ENCODE measurements at places on chromosomes 2 and 18. TPM values are rescaled to one million over a fixed set of nuclear protein-coding genes. Genes with fewer than 3 reads are reported as not detected.

Gene IL1F10
- total RNA-seq, result not detected

Gene ABCB11
- 0.07 TPM for total RNA-seq

Gene ACADL
- total RNA-seq, result not detected

Gene MZT2A
- 114 TPM for total RNA-seq

DNA sequence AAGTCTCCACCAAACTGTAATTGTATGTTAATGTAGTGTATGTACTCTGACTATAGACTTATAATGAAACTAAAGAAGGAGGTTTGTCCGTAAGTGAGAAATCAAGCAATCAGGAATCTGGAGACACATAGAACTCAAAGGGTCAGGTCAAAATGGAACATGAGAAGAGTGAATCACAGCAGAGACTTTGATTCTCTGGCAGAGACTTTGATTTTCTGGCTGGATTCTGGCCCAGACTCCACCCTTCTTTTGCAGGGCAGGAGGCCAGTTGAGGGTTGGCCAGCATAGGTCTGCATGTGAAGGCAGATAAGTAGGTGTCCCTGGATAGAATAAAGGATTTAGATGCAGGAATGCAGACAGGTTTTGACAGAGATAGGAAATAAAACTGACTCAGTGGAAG lies 11.0 kb upstream of the NCKAP5 start:
- no peak for DNase-seq

DNA sequence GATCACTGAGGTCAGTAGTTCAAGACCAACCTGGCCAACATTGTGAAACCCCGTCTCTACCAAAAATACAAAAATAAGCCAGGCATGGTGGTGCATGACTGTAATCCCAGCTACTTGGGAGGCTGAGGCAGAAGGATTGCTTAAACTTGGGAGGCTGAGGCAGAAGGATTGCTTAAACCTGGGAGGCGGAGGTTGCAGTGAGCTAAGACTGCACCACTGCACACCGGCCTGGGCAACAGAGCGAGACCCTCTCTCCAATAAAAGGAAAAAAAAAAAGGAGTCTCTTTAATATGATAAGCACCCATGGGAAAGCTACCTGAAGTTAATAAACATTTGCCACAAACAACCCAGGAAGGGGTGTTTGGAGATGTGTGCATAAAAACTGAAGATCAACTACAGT lies 2.6 kb downstream of the STRN start:
- no peak for DNase-seq

All from neural crest cell (in vitro differentiated cells).